Skeletal muscle cell (primary cell): ENCODE measurements at places on chromosomes 1 and 21.

- no peak for DNase-seq
Observed at GRCh38 chr1:17521946-17522612, 17.4 kb upstream of the ARHGEF10L start.

- DNase-seq, result no peak
Observed at GRCh38 chr1:161844696-161845095, 78.6 kb downstream of the ATF6 start.

DNA sequence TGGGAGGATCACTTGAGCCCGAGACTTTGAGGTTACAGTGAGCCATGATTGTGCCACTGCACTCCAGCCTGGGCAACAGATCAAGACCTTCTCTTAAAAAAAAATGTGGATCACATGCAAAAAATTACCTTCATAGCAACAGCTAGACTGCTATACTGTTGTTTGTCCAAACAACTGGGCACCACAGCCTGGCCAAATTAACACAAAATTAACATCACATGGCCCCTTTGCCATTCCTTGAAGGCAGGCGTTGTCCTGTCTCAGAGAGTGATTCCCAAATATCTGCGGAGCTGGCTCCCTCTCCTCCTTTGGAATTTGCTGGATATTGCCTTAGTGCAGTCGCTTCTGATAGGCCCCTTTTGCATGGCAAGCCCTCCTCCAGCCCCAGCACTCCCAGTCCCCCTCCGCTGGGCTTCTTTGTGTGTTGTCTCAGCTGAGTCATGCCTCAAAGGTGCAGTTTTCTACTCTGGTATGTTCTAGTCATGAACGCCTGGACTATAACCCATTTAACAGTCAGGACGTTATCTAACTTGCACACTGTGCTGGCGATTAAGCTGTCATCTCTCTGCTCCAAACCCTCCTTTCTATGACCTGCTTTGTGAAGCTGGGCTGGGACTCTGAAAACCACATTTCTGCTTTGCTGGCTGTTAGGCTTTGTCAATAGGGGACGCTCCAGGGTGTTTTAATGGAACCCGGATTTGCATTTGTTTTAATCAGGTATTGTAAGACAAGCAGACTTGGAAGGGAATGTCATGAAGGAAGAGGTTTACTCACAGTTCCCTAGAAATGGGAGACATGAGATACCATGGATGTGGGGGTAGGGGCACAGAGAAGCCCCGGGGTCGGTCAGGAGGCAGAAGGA is 20.1 kb upstream of the HPCAL4 start:
- DNase-seq, result no peak

GRCh38 chr1:60923389-60924087 is 158.8 kb upstream of the NFIA start:
- no peak for DNase-seq

DNA sequence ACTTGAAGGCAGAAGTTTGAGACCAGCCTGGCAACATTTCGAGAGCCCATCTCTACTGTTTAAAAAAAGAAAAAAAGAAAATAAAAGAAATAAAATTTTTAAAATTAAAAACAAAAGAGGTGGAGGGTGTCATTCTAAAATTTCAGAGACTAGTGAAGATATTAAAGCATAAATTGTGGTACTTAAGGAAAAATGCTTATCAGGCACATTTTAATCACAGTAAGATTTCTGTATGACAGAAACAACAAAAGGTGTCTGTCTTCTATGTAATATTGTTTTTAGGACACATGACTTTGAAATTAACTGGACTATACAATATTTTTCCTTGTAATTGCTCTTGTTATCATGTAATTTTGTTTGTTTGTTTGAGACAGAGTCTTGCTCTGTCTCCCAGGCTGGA is 4.6 kb downstream of the WASF2 start:
- DNase-seq, result no peak
